Naive thymus-derived CD8-positive, alpha-beta T cell (primary cell): ENCODE measurements at places on chromosomes 1 and 21. TPM values are rescaled to one million over a fixed set of nuclear protein-coding genes. Genes with fewer than 3 reads are reported as not detected.
A peak's percentile ranks its signal among the peaks of the same experiment; 100 is the strongest.

GRCh38 chr1:100769906-100770646 is 50.5 kb downstream of the VCAM1 start:
- H3K4me1 ChIP-seq = no peaks in the 10 kb centered on the region
- H3K27ac ChIP-seq = no peak overlapping the region
- DNase-seq = no peak
- H3K36me3 ChIP-seq = no peaks in the 10 kb centered on the region

- no peak overlapping the region for H3K27ac ChIP-seq
- no peak overlapping the region for H3K4me3 ChIP-seq
- H3K4me1 ChIP-seq = peaks cover 70% of the 10 kb centered on the region
- H3K27me3 ChIP-seq = no peaks in the 10 kb centered on the region
- DNase-seq = no peak
Measured at GRCh38 chr1:22096463-22096862, 44.0 kb downstream of the CDC42 start.

DNA sequence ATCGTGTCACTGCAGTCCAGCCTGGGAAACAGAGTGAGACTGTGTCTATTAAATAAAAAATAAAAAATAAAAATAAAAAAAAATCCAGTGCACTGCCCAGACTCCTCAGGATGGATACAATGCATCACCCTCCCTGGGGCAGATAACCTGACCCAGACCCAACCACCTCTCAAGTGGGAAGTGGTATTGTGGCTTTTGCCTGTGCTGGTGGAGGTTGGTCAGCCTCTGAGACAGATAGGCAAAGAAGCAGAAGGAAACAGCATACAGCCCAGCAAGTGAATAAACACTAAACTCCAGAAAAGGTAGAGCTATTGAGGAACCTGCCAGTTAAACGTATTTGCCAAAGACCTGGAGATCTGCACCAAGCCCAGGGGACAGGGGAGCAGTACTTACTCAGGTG is 22.0 kb downstream of the HHIPL2 start:
- peaks cover 3% of the 10 kb centered on the region for H3K36me3 ChIP-seq
- no peak overlapping the region for H3K27ac ChIP-seq
- no peak overlapping the region for H3K4me3 ChIP-seq
- DNase-seq = no peak
- no peaks in the 10 kb centered on the region for H3K4me1 ChIP-seq

DNA sequence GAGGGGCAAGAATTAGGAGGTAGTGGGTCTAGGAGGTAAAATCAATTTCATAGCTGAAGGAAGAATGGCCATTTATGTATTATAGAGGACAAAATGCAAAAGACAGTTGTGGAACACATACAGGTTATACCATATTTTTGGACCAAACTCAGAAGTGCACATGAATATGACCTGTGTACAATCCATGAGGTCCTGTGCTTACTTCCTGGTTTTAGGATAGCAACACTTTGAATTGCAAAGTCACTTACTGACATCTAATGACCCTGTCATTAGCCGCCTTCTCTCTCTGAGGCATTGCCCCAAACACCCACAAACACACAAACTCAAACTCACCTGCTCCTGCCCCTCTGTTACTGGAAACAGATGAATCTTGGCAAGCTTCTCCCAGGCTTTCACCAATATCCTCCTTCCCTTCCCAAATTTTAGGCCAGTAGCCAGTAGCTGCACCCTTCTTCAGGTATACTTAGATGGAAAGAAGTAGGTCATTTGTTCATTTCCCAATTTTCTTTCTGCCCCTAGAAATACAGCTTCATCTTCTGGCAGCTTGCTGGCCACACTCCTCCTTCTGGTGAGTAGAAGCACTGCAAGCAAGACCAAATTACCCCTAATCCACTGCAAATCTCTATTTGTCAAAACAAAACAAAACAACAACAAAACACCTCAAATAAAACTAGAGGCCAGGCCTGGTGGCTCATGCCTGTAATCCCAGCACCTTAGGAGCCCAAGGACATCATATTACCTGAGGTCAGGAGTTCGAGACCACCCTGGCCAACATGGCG is 13.7 kb upstream of the RPL5 start:
- H3K4me1 ChIP-seq = no peaks in the 10 kb centered on the region
- H3K36me3 ChIP-seq = no peaks in the 10 kb centered on the region
- peak; percentile 7 for DNase-seq
- no peak overlapping the region for H3K27ac ChIP-seq
- H3K27me3 ChIP-seq = peaks cover 5% of the 10 kb centered on the region

GRCh38 chr21:31335957-31336738 is 7.9 kb downstream of the TIAM1 start:
- no peak for DNase-seq
- no peaks in the 10 kb centered on the region for H3K36me3 ChIP-seq
- peaks cover 16% of the 10 kb centered on the region for H3K4me1 ChIP-seq
- H3K27me3 ChIP-seq = peaks cover 18% of the 10 kb centered on the region
- no peak overlapping the region for H3K27ac ChIP-seq

GRCh38 chr1:206953126-206953525 is 6.9 kb upstream of the PIGR start:
- H3K27ac ChIP-seq = no peak overlapping the region
- DNase-seq = no peak

GRCh38 chr1:227449051-227449450 is 114.3 kb upstream of the ZNF678 start:
- peaks cover 5% of the 10 kb centered on the region for H3K36me3 ChIP-seq
- H3K4me1 ChIP-seq = no peaks in the 10 kb centered on the region
- H3K27ac ChIP-seq = no peak overlapping the region
- H3K4me3 ChIP-seq = no peak overlapping the region
- peaks cover 26% of the 10 kb centered on the region for H3K27me3 ChIP-seq

PTPN22 gene
- total RNA-seq = 27.3 TPM

TMEM125 gene
- not detected for total RNA-seq
